ENCODE measurements at places on chromosomes 5 and 9. TPM values are rescaled to one million over a fixed set of nuclear protein-coding genes. Genes with fewer than 3 reads are reported as not detected.

DNA sequence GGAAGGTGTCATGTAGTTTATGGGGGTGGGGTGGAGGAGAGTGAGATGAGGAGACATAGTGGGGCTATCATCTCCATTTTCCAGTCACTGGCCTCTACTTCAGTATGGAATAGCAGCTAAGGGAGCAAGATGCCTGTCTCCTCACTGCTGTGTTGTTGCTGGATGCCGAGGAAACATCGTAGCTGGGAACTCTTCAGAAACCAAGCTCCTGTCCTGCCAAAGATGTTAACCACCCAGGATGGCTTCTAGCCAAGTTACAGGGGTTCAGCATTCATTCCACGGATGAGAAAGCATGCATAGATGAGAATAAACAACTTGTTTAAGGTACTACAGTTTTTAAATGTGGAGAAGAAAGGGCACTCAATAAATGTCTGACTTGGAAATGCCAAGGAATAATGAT, 226.5 kb downstream of the ASTN2 start:
- no peak for DNase-seq

GRCh38 chr9:111900858-111901612, 4.4 kb downstream of the UGCG start:
- no peak for DNase-seq

DNA sequence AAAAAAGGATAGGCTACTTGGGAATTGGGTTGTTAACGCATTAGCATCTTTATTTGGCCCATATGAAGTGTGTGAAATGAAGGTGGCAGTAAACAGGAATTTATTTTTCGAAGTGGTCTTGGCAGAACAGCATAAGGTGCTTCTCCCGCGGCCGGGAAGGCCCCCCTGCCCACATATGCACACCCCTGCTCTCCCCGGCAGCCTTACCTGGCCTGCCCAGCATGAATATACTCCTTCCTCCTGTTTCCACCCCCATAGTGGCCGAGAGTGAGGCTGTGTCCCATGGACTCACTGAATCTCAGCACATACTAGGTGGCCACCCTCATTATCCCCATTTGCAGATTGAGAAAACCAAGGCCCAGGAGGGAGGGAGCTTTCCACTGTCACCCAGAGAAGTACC, 54.0 kb upstream of the OLFM1 start:
- no peak for DNase-seq

DNA sequence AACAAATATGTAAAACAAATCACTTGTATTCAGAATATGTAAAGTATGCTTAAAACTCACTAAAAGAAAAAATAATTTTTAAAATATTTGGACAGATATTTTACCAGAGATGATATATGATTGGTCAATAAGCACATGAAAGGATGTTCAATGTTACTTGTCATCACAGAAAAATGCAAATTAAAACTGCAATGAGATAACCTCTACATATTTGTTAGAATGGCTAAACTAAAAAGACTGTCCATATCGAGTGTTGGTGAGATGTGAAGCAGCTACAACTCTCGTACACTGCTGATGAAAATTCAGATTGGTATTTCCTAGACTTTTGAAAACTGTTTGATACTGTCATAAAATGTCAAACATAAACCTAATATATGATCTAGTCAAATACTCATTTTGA, 685.1 kb downstream of the DTWD2 start:
- DNase-seq = no peak

- no peak for DNase-seq
These were observed 740 bp upstream of the TRMT10B start for GRCh38 chr9:37752642-37753488.

DNA sequence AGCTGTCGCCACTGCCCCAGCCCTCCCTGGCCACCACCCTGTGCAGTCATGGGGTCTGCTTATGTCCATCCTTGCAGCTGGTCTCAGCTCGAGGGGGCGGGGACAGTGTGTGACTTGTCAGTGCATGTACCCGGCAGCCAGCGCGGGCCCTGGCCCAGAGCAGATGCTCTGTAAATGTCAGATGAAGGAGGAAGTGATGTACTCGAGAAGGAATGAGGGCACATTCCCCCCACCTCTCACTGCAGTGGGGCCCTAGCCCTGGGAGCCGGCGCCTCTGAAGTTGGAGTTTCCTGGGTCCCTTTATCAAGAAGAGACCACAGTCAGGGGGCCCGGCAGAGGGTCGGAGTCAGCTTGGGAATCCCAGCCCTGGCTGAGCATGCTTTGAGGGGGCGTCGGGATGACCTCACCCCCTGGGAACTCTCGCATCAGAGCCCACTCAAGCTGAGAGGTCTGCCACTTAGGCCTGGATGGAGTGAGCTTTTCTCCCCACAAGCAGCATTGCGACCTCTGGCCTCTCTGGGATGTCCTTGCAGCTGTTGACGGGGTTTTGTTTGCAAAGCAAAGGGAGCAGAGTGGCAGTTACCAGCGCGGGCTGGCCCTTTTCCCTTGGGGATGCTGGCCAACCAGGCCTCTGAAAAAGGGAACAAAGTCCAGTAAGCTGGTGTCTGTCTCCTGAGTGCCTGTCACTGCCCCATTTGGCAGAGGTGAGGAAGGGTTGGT, 19.0 kb downstream of the NEURL1B start:
- DNase-seq = peak; percentile 89

DNA sequence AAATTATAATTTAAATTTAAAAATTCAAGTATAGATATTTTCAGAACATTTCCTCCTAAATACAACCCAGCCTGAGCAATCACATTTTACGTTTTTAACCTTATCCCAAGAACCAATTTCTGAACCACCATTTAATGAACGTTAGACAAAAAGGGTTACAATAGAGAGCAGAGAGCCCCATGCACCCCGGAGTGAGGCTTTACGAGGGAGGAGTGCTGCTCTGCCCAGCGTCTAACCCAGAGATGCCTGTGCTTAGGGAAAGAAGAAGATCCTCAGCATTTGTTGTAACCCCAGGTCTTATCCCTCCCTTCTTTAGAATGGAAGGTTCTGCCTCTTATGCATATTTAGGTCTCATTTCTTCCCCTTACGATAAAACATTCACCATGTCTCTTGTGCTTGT, 169.1 kb downstream of the ICE1 start:
- no peak for DNase-seq

SLC25A48 gene
- total RNA-seq = 2.4 TPM

SPINK13 gene
- total RNA-seq = not detected

ARL14EPL gene
- total RNA-seq = not detected

KLF4 gene
- 75.1 TPM for total RNA-seq

FAM120AOS gene
- total RNA-seq = 22.0 TPM

LCN1 gene
- not detected for total RNA-seq

MLLT3 gene
- total RNA-seq = 16.9 TPM

IFNA21 gene
- total RNA-seq = not detected

C9orf50 gene
- total RNA-seq = not detected

GALNT12 gene
- 2.8 TPM for total RNA-seq

Measured in skin of body (tissue), 3 donors.